ENCODE measurements at places on chromosomes 1 and 21.

- DNase-seq: no peak
Observed at GRCh38 chr1:107896936-107897335, 68.0 kb downstream of the VAV3 start.

GRCh38 chr1:231919886-231920285 lies 293.3 kb downstream of the DISC1 start:
- DNase-seq: peak; percentile 3

DNA sequence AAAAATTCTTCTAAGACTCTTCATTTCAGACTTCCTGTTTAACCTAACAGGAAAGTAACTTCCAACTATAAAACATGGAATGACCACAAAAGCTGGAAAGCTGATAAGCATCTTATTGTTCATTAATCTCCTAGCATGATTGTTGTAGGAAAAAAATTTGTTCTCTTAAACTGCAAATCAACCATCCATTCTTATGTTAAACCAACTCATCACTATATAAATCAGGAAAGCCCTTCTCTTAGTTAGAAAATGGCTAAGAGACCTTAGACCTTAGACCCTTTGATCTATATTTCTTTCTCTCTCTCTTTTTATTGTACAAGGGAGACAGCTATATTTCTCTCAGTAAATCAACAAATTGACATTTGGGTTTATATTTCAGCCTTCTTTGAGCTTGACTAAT lies 101.4 kb downstream of the UBE2U start:
- no peak for DNase-seq

DNA sequence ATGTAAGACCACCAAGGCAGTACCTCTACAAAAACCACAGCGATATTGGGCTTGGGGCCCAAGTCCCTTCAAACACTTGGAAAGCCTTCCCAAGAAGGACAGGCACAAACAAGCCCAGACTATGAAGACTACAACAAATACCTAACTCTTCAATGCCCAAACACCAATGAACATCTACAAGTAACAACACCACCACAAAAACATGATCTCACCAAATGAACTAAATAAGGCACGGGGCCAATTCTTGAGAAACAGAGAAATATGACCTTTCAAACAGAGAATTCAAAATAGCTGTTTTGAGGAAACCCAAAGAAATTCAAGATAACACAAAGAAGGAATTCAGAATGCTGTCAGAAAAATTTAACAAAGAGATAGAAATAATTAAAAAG lies 86.8 kb downstream of the COL24A1 start:
- no peak for DNase-seq

DNA sequence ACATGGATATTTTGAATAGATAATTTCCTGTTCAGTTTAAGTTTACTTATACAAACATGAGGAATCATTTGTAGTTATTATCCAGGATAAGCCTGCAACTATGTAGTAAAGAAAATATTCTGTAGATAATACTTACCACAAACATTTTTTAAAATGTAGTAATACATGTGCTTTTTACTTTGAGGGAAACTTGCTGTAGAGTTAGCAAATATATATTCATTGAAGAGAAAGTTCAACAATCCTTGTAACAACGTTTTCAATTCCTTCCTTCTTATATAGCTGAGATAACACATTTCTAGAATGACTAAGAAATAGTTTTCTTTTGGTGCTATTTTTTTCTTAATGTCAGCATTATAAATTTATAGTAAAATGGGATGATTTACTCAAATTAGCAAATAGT lies 664.6 kb upstream of the ADAMTS5 start:
- DNase-seq: no peak

GRCh38 chr1:101161619-101162018 lies 75.2 kb upstream of the S1PR1 start:
- no peak for DNase-seq

GRCh38 chr21:46301759-46302158 lies 15.6 kb downstream of the YBEY start:
- no peak for DNase-seq

- DNase-seq: no peak
Observed at GRCh38 chr1:241817331-241817792, 30.6 kb upstream of the EXO1 start.

DNA sequence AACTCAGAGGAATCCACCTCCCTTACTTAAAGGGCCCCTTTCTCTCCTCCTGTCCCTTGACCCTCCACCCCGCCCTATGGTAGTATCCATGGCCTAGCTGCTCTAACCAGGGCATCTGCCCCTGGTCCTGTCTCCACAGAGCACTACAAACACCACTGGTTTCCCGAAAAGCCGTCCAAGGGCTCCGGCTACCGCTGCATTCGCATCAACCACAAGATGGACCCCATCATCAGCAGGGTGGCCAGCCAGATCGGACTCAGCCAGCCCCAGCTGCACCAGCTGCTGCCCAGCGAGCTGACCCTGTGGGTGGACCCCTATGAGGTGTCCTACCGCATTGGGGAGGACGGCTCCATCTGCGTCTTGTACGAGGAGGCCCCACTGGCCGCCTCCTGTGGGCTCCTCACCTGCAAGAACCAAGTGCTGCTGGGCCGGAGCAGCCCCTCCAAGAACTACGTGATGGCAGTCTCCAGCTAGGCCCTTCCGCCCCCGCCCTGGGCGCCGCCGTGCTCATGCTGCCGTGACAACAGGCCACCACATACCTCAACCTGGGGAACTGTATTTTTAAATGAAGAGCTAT lies 1.7 kb downstream of the BTG2 start:
- DNase-seq: no peak

- no peak for DNase-seq
Observed at GRCh38 chr1:87137342-87137739, 191.3 kb upstream of the LMO4 start.

GRCh38 chr1:186700722-186701121 lies 20.5 kb upstream of the PTGS2 start:
- DNase-seq: no peak

DNA sequence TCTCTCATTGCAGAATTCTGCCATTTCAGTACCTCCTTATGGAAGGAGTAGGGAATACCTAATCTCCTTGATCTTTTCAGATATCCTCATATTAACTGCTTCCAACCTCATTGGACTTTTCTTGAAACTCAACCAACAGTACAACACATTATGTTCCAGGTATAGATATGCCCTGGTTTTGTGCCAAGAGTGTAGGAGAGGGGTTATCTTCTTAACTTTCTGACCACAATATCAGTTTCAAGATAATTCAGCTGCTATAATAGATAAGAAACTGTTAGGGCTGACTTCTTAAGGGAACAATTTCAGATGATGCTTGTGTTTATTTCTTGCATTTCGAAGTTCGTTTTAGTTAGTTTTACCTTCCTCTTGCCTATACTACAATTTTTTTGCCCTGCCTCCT lies 2.1 kb upstream of the LPGAT1 start:
- no peak for DNase-seq

- DNase-seq: no peak
Observed at GRCh38 chr1:115781343-115781742, 12.8 kb upstream of the CASQ2 start.

- DNase-seq: no peak
Observed at GRCh38 chr1:202278751-202279150, 63.0 kb downstream of the UBE2T start.

- no peak for DNase-seq
Observed at GRCh38 chr1:3176820-3177219, 107.8 kb downstream of the PRDM16 start.

GRCh38 chr1:156953571-156953970 lies 33.1 kb downstream of the LRRC71 start:
- DNase-seq: no peak

DNA sequence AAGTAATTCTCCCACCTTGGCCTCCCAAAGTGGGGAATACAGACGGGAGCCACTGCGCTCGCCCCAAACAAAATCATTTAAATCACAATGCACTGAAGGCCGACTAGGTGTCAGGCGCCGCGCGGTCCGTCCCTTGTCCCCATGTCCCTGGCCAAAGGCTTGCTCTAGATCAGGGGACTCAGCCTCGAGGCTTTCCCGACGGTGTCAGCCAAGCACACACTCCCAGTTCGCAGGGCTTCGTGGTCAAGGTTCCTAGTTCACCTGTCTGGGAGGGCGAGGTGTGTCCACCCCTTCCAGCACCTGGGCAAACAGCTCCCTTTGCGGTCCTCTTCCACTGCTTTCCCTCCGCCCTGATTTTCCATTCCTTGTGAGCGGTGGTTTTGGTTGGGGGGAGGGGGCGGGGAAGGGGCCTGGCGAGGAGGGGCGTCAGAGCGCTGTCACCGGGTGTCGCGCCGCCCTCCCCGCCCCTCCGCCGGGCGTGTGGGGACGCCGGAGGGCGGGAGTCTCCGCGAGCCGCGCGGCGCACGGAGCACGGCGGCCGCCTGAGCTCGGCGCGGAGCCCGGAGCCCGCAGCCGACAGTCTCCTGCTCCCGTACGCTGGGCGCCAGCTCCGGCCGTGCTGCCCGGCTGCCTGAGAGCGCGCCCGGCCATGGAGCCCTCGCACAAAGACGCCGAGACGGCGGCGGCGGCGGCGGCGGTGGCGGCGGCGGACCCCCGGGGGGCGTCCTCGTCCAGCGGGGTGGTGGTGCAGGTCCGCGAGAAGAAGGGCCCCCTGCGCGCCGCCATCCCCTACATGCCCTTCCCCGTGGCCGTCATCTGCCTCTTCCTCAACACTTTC lies at the start of gene STUM:
STUM (plus strand) TSS at position 509 of the 838 bp plus-strand sequence; CDS start at position 650, 141 bp downstream.
- DNase-seq: no peak

DNA sequence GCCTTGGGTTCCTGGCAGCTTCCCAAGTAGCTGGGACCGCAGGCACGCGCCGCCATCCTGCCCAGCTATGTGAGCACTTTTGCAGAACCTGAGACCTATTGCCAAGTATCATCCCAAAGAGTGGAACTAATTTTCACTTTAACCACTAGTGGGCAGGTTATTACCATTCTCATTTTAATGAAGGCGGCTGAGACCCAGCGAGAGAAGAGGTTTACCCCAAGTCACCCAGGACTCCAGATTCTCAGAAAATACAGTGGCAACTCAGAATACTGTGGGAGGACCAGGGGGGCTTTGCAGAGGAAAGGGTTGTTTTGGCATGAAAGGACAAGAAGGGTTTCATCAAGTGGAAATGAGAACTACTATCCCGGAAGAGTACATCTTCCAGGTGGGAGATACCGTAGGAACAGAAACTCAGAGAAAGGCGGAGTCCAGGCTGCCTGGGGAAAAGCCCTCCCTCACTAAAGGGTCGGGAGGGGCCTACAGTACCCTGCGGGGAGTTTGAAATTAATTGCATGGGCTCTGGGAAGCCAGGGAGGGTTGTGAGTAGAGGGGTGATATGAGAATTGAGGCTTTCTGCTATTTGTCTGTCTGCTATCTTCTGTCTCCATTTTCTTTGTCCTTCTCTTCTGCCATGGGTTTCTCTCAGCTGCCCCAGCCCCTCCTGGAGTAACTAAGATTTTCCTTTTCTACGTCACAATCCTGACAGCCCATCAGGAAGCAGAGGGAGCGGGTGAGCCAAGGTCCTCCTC lies 7.2 kb upstream of the SEMA4A start:
- peak; percentile 95 for DNase-seq

DNA sequence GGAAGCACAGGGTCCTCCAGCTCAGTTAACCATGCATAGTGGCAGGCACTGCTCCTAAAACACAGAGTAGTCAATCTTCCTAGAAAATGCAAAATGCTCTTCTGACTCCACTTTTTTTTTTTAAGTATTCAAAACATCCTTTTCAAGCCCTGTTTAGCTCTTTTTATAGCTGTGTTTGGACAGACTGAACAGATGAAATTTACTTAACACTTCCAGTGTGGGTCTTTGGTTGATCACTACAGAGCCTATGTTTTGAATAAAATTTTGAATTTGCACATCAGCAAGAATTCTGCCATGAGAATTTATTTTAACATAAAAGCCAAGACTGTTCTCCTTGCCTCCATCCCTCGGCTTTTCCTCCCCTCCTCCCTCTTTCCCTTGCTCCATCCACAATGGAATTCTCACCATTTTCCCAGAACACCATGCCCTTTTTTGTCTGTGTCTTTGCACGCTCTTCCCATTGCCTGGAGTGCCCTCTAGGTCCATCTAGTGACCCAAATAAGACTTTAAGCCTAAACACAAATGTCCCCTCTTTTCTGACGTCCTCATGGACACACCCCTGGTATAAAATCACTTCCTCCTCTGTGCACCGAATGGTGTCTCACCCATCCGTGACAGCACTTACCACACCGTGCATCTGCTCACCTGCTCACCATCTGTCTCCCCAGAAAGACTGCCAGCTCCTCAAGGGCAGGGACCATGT lies 24.0 kb upstream of the CPT2 start:
- no peak for DNase-seq

GRCh38 chr1:7379441-7379971 lies 391.6 kb upstream of the VAMP3 start:
- peak; percentile 83 for DNase-seq

GRCh38 chr1:28456078-28456477 lies 49.8 kb upstream of the RCC1 start:
- no peak for DNase-seq

GRCh38 chr1:116107371-116107770 lies 3.8 kb upstream of the MAB21L3 start:
- no peak for DNase-seq

Data from NCI-H526 treated with DMSO at 0.1 percent for 48 hours (cell line).